ENCODE measurements at places on chromosomes 5 and 9.

DNA sequence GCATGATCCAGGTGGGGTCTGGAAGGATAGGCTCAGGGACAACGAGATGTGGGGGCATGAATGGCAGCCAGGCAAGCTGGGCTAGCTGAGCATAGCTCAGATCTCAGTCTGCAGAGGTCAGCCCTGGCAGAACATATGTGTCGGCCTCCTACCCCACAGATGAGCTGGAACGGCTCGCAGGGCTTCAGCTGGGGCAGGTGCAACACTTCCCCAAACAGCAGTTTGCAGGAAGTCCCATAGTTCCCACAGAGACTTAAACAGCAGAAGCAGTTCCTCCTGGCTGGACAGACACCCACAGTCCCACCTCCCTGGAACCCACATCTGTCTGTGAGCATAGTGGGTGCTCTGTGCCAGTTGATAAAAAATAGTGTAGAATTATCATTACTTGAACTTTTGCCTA, 404.6 kb downstream of the GADD45G start:
- DNase-seq = no peak

- DNase-seq = no peak
Measured at GRCh38 chr5:161138751-161139455, 286.9 kb upstream of the ATP10B start.

GRCh38 chr9:127264462-127265219, at the start of gene GARNL3:
GARNL3 (plus strand) TSS chr9:127264774; CDS start chr9:127264878, 104 bp downstream.
- no peak for DNase-seq

- no peak for DNase-seq
Measured at GRCh38 chr9:1253064-1253979, 203.2 kb downstream of the DMRT2 start.

DNA sequence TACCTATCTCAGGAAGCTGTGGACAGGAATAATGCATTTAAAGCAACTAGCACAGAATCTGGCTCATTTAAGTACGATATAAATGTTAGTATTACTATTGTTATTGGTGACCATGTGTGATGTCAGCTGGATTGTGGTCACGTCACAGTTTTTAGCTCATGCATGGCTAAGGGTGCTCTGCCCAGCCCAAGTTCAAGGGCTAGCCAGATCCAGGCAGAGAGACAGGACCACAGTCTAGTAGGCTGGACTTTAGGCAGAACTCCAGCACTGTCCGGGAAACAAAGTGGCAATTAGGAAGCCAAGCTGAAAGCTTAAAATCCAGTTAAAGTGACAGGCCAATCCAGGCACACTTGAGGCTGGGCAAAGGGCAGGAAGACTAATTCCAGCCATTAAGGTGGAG, 273.6 kb downstream of the ADAMTSL1 start:
- no peak for DNase-seq

GRCh38 chr5:38297830-38298608, 39.7 kb downstream of the EGFLAM start:
- no peak for DNase-seq

- no peak for DNase-seq
Measured at GRCh38 chr5:144060598-144060997, 109.9 kb downstream of the YIPF5 start.

DNA sequence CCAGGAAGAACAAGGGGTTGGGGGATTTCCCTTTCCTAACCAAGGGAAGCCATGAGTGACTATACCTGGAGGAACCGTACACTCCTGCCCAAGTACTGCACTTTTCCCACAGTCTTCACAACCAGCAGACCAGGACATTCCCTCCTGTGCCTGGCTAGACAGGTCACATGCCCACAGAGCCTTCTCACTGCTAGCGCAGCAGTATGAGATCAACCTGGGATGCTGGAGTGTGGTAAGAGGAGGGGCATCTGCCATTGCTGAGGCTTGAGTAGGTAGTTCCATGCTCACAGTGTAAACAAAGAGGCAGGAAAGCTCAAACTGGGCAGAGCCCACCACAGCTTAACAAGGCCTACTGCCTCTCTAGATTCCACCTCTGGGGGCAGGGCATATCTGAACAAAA, 35.9 kb downstream of the SAXO1 start:
- DNase-seq = no peak

GRCh38 chr5:31192442-31192841, 1.0 kb upstream of the CDH6 start:
- no peak for DNase-seq

DNA sequence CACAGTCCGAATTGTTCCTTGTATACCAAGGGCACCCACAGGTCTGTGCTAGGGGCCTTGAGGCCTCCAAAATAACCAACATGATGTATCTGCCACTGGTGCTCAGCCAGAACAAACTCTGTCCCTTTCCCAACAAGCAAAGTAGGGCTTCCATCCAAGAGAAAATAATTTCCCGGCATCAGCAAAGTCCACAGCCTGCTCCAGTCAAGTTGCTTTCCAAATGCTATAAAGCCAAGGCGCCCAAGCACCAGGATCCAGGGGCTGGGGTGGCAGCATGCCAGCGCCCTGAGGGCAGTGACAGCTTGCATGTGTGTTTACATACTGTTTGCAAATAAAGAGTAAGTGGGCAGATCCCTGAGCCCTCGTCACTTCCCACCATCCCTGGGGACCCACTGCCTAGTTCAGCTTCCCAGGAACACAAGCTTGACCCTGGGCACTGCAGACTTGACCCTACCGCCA, 155.9 kb downstream of the ERCC6L2 start:
- no peak for DNase-seq

DNA sequence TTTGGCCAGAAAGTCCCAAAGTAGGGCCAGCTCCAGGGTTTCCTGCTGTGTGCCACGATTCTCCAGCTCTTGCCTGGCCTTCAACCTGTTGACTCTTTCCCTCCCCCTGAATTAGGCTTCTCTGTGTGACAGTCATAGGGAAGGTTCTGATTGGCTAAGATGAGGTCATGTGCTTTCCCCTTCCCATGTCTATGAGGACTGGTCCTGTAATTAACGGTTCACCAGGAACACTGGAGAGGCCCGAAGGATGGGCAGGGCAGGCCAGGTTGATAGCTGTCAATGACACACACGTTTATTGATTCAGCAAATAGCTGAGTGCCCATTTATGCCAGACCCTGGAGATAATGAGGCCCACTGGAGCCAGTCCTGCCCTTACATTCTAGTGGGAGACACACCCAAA, 9.0 kb upstream of the PRR7 start:
- DNase-seq = no peak

DNA sequence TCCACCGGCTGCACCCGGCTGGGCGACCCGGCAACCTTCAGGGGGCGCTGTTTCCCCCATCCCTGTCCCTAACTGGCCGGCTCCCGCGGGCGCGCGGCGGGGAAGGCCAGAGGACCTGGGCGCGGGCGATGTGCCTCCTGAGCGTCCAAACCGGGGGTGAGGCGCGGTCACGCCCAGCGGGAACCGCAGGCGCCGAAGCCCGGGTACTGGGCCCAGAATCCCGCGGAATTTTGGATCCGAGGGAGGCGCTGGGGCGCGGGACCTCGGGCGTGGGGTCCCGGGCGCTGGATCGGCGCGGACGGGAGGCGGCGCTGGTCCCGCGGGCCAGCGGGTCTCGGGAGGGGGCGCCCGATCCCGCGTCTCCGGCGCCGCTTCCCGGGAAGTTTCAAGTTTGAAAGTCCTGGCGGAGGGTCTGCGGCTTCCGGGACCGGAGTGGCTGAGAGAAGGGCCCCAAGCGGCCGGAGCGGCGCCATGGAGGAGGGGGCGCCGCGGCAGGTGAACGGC, at the start of gene PKN3:
TSS of gene PKN3 (plus strand) at position 59 of the 504 bp plus-strand sequence. CDS start at position 472, 413 bp downstream.
- DNase-seq = peak; percentile 87

DNA sequence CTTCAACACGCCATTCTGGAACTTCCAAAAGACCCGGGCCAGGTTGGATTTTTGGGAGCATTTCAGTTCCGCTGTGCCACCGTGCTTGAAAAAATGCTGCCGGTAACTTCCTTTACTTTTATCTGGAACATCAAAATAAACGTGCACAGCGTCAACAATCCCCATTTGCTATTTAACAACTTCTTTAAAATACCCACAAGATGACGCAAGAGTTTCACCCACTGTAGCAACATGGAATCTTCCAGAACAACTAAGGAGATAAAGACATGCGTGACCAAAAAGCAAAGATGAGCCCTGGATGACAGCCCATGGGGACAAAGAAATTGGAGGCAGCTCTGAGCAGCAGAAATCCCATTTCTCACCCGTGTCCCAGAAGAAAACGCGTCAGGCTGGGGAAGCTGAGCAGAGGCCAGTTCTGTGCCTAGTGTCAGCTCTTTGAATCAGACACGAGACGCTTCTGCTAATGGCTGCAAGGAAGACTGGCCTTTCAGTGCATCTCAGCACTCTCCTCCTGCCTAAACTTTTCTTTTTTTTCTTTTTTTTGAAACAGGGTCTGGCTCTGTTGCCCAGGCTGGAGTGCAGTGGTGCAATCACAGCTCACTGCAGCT, 61.3 kb downstream of the SECISBP2 start:
- DNase-seq = no peak

- peak; percentile 41 for DNase-seq
Measured at GRCh38 chr9:104810421-104811339, 46.8 kb downstream of the NIPSNAP3B start.

- DNase-seq = no peak
Measured at GRCh38 chr5:96642281-96642640, 19.9 kb upstream of the CAST start.

DNA sequence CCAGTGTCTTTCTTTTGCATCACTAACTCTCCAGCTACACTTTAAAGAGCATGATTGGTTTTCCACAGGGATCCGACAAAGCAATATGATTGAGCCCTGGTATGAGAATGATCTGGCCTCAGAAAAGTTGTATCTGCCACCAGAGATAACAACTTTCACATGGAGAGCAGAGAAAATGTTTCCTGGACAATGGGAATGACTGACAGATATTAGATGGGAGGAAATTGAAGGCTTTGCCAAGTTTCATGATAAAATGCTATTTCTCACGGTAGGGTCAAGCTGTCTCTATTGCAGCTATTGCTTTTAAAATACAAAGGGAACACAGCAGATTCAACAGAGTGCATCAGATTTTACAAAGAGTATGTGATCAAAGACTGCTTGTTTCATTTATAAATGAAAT, 56.4 kb upstream of the GLIS3 start:
- DNase-seq = no peak

DNA sequence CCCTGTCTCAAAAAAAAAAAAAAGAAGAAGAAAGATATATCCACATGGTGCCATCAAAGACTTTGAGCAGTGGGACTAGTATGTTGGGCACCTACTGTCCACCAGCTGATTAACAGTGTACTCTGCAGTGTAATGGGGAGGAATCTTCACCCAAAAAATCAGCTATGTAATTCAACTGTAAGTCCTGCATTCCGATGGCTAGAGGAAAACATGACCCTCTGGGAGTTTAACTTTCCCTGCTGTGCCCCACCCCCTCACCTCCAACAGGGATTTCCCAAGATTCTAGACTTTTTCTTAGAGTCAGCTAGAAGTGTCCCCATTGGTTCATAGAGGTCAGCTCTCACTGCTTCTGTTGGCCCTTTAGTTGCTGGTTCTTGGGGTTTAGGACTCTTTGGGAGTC, 221.2 kb upstream of the CLINT1 start:
- DNase-seq = no peak

- DNase-seq = peak; percentile 3
Measured at GRCh38 chr9:33676746-33677505, 118.4 kb upstream of the PRSS3 start.

DNA sequence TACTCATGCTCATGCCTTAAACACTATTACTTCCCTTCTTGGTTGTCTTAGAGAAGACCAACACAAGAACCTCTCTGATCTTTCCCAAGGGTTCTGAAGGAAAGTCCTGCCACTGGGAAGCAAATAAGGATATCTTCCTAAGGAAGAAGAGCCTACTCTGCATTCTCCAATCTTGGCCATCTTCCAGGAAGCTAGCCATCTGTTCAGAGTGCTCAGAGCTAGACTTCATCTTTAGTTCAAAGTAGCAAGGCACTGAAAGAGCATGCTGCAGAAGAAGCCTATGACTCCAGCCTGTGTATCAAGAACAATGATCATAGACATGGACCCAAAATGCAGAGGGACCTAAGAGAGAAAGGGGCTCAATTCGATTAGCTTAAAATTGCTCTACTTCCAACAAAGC, 114.7 kb downstream of the KIAA0825 start:
- no peak for DNase-seq

DNA sequence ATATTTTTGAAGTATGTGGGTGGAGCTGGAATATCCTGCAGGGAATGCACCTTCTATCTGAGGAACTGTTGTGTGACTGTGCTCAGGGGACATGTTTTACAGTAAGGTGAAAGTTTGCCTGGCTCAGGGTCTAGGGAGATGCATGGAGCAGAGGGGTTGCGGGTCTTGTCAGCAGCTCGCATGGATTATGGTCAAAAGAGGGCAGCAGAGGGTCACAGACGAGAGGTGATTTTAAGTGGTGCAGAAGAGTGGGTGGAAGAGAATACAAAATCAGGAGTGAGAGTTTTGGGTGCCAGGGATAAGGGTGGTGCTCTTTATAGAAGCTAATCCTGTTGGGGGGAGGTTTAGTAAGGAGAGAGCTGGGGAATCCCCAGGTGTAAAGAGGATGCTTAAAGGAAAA, 53.5 kb upstream of the GRIN3A start:
- DNase-seq = no peak

GRCh38 chr9:123414204-123414603, 58.2 kb downstream of the CRB2 start:
- no peak for DNase-seq

- DNase-seq = peak; percentile 64
Measured at GRCh38 chr9:87324613-87325194, 173.0 kb upstream of the DAPK1 start.

- no peak for DNase-seq
Measured at GRCh38 chr5:147538236-147538635, 28.4 kb upstream of the DPYSL3 start.

GRCh38 chr5:142143878-142144277, 35.3 kb downstream of the NDFIP1 start:
- peak; percentile 45 for DNase-seq

DNA sequence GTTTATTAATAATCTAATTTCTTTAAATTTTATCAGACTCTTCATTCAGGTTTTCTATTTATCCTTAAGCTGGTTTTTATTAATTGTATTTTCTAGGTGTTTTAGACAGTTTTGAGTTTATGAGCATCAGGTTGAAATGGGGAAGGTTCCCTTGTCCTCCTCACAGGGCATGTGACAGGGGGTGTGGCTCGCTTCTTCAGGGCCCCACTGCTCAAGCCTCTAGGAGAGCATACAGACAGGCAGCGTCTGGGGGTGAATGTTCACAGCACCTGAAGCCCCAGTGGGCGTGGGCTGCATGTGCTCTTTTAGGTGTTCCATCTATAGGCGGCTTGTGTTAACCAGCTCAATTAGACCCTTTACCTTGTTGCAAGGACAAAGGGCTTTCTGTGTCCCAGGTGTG, 78.2 kb upstream of the RUFY1 start:
- no peak for DNase-seq

All from LoVo (cell line).